Aorta (tissue), 5 donors: ENCODE measurements at places on chromosomes 5 and 9.

DNA sequence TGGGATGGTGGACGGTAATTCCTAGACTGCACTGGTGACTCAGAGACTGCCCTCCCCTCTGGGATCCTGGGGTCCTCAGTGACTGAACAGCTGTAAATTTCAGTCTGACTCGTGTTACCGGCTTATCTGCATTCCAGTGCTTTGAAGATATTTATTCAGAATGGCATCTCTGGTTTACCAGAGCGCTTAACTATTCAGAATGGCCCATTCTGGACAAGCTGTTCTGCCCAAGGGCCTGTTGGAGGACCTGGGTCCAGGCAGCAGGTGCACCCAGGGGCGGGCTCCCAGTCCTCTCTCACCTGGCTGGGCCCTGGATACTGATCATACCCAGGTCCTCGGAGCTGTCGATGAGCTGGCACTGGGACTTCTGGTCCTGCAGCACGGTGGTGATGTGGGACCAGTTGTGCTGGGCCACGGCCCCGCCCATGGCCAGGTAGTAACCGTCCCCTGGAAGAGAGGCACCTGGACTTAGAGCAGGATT is 48.0 kb downstream of the SARDH start:
- no peak for DNase-seq
- H3K27ac ChIP-seq, result no peak overlapping the region
- no peaks in the 10 kb centered on the region for H3K4me1 ChIP-seq
- no peaks in the 10 kb centered on the region for H3K36me3 ChIP-seq

GRCh38 chr5:34791761-34792244 is 47.2 kb upstream of the TTC23L start:
- DNase-seq, result no peak
- H3K4me3 ChIP-seq, result no peak overlapping the region
- no peak overlapping the region for H3K27ac ChIP-seq
- no peaks in the 10 kb centered on the region for H3K36me3 ChIP-seq
- H3K4me1 ChIP-seq, result no peaks in the 10 kb centered on the region

- H3K36me3 ChIP-seq, result no peaks in the 10 kb centered on the region
- no peak overlapping the region for H3K4me3 ChIP-seq
- no peaks in the 10 kb centered on the region for H3K4me1 ChIP-seq
- DNase-seq, result no peak
- no peak overlapping the region for H3K27ac ChIP-seq
- no peaks in the 10 kb centered on the region for H3K27me3 ChIP-seq
Measured at GRCh38 chr5:156942064-156942463, 21.0 kb downstream of the TIMD4 start.

DNA sequence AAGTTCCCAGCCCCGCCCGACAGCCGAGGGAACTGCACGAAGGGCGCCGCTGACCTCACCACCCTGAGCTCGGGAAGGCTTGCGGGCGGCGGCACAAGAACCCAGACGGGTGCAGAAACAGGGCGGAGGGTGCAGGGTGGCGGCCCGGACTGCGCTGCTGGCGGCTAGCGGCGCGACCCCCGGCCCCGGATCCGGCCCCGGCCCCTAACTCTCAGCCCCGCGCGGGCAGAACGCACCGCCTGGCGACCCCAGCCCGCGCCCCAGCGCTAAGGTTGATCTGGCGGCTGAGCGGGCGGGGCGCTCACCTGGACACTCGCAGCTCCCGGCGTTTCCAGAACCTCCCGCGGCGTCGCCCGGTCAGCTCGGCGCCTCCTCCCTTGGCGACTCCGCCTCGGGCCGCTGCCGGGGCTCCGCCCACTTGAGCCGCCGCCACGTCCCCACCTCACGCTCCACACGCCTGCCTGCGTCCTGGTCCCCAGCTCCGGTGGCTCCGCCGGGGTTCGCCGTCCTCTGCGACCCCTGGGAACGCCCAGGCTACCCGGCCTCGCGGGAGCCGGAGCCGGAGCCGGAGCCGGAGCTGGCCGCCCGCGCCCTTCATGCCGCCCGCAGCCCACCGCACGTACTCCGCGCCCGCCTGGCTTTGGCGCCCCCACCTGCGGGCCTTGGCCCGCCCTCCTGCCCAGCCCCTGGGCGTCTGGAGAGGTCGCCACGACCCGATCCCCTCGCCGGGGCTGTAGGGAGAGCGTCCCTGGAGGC is at the start of gene P4HA2:
Gene P4HA2 (minus strand): TSS at position 369 of the 756 bp plus-strand sequence. CDS start 9,227 bp downstream, outside the sequence.
- peak within 1 kb of the TSS; percentile 58 for H3K4me3 ChIP-seq
- DNase-seq, result peak; percentile 95
- H3K36me3 ChIP-seq, result no peaks in the 10 kb centered on the region
- no peak within 1 kb of the TSS for H3K27ac ChIP-seq

DNA sequence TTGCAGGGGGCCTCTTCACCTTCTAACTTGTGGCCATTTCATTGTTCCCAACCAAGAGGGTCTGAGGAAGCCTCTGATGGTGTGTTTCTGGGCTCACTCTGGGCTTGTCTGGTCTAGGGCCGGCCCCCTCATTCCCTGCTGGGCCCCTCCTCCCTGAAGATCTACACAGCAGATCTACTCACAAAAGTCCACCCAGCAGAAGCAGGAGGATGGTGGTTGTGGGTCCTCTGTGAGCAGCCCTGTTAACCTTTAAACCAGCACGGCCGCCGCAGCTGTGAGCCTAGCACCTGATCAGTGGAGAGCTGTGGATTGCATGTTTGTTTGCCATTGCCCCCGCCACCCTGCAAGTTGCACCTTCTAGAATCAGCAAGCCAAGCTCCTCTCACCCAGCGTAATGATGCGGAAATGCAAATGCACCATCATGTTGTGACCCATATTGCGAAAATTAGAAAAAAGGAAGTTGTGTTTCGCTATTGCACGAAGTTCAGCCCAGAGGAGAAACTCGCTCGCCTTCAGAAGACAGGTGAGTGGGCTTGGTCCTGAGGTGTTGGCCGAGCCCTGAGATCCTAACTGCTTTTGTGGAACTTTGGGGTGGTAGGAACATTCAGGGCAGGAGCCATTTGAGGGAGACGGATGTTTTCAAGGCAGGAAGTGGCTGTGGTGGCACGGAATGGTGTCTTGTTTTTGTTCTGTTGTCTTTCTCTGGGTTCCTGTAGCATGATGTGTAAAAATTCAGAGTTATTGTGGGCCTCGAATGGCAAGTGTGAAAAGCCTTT is 16.7 kb downstream of the FGD3 start:
- no peaks in the 10 kb centered on the region for H3K4me1 ChIP-seq
- no peak overlapping the region for H3K27ac ChIP-seq
- H3K4me3 ChIP-seq, result no peak overlapping the region
- H3K36me3 ChIP-seq, result no peaks in the 10 kb centered on the region

DNA sequence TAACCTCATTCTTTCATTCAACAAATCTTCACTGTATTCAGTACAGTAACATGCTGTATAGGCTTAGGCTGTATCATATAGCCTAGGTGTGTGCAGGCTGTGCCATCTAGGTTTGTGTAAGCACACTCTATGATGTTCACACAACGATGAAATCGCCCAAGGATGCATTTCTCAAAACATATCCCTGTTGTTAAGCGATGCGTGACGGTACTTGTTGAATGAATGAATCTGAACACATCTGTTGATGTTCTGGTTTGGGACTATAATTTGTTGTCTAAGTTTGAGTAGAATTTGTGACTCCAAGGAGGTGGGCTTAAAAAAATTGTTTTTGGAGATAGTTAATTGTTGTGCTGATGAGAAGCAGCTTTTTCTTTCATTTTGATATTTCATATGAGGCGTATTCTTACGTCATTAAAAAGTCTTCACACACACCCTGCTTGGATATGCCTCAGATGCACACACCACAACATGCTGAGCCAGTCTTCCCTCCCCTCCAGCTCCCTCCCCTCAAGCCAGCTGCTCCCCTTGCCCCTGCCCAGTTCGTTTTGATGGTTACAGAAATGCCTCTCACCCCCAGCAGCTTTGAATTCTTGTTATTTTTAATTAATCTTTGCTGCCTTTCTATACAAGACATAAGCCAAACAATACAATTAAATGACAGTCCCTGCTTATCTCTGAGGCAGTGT is 5.5 kb upstream of the PSAT1 start:
- no peak for DNase-seq
- H3K4me3 ChIP-seq, result no peak overlapping the region
- H3K4me1 ChIP-seq, result no peaks in the 10 kb centered on the region
- H3K27me3 ChIP-seq, result no peaks in the 10 kb centered on the region
- H3K27ac ChIP-seq, result no peak overlapping the region

GRCh38 chr9:93819905-93820304 is 135.2 kb downstream of the BARX1 start:
- DNase-seq, result no peak
- H3K4me1 ChIP-seq, result no peaks in the 10 kb centered on the region
- no peaks in the 10 kb centered on the region for H3K27me3 ChIP-seq
- no peak overlapping the region for H3K4me3 ChIP-seq
- H3K27ac ChIP-seq, result no peak overlapping the region
- H3K36me3 ChIP-seq, result no peaks in the 10 kb centered on the region

GRCh38 chr5:88956416-88956815 is 73.4 kb upstream of the MEF2C start:
- no peaks in the 10 kb centered on the region for H3K27me3 ChIP-seq
- H3K4me3 ChIP-seq, result no peak overlapping the region
- DNase-seq, result no peak
- H3K27ac ChIP-seq, result no peak overlapping the region

GRCh38 chr5:87298692-87299362 is 31.1 kb downstream of the RASA1 start:
- H3K27me3 ChIP-seq, result no peaks in the 10 kb centered on the region
- H3K36me3 ChIP-seq, result no peaks in the 10 kb centered on the region
- no peak overlapping the region for H3K4me3 ChIP-seq
- H3K27ac ChIP-seq, result no peak overlapping the region
